NCI-H446 treated with DMSO at 0.1 percent for 48 hours (cell line): ENCODE measurements at places on chromosomes 12 and 14.

GRCh38 chr12:16796168-16796567 is 190.2 kb upstream of the LMO3 start:
- DNase-seq = no peak

GRCh38 chr14:101937926-101938767 is 26.2 kb upstream of the DYNC1H1 start:
- no peak for DNase-seq

GRCh38 chr14:24284501-24285035 is 13.2 kb upstream of the RABGGTA start:
- DNase-seq = peak; percentile 11

DNA sequence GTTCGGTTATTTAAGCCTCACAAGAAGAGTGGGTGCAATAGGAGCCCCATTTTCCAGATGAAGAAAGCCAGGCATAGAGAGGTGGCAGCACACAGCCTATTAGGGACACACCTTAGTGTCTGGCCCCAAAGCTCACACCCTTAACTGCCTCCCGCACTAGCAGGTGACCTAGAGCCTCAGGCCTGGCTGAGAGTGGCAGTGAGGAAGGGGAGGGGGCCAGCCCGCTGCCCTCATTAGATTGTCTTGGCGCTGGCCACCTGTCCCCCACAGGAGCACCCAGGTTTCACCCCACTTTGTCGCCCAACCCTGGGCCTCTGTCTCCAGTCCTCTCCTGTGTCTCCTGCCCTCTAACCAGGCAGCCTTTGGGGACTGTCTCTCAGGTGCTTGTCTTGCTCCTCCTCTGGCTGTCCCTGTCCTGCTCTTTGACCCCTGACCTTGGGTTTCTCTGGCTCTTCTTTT is 18.5 kb upstream of the PGF start:
- no peak for DNase-seq

- DNase-seq = no peak
Observed at GRCh38 chr14:31457665-31458659, 656 bp upstream of the DTD2 start.

DNA sequence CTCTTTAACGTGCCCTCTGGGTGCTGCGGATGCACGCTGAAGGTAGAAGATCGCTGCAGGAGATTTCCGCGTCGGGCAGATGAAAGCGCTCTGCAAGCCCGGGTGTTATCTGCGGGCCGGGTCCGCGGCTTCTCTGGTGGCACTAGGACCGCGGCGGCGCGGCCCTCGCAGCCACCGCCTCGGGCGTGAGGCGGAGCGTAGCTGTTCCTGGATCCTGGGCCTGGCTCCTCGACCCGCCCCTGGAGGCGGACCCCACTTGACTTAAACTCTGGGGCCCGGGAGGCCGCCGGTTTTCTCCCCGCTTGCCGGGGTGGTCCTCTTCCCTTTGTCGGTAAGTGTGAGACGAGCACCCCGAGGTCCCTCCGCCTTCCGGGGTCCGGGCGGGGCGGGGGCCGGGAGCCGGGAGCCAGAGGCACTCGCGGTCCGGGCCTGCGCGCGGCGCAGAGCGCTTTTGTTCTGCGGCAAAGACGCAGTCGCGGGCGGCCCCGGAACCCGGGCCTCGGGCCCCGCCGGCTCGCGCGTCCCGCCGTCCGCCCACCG is at the start of gene RESF1:
TSS of gene RESF1 (plus strand) at position 255 of the 540 bp plus-strand sequence. CDS start 21,541 bp downstream, outside the sequence.
- peak; percentile 77 for DNase-seq

GRCh38 chr12:4281173-4281654 is 7.7 kb downstream of the CCND2 start:
- no peak for DNase-seq

GRCh38 chr12:114238808-114239207 is 167.1 kb downstream of the TBX5 start:
- no peak for DNase-seq

DNA sequence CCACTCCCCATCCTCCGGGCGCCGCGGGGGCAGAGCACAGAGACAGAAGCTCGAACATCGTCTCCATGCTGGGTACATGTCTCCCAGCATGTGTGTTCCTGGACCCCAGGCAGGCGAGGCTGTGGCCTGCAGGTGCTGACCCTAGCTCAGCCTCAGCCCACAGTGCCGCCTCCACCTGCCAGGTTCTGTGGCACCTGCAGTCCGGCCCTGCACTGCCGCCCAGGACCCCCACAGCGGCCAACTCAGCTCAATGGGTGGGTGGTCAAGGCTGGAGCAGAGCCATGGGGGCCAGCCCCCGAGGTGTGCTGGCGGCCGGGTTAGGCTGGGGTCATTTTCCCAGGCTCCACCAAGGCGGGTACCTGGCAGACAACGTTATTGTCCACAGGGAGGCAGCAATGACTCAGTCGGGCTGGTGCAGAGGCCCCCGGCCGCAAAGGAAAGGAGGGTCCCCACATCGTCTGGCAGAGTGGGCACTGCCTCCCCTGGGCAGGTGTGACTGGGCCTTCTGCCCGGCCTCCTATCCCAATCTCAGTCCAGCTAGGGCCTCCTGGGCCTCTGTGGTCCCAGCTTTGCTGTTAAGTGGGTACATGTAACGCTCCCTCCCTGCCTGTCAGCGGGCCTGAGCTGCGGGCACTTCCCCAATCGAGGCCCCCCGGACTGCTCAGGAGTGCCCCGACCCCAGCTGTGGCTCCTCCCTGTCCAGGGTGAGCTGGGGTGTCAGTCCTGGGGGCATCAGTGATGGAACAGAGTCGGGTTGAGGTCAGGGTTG is 20.2 kb upstream of the NUDT14 start:
- DNase-seq = no peak

GRCh38 chr14:59252772-59253500 is 64.5 kb downstream of the DAAM1 start:
- DNase-seq = no peak

GRCh38 chr12:76586764-76587395 is 27.3 kb upstream of the OSBPL8 start:
- DNase-seq = peak; percentile 33

- DNase-seq = peak; percentile 66
Observed at GRCh38 chr12:116277467-116278278, at the start of gene MED13L. MED13L (minus strand) TSS chr12:116277693; CDS start chr12:116277131, 562 bp downstream.

- DNase-seq = peak; percentile 7
Observed at GRCh38 chr14:63632932-63633514, 8.6 kb downstream of the WDR89 start.

GRCh38 chr14:52111583-52111982 is 42.7 kb upstream of the NID2 start:
- no peak for DNase-seq

- no peak for DNase-seq
Observed at GRCh38 chr12:114916541-114916940, 232.6 kb upstream of the TBX3 start.

DNA sequence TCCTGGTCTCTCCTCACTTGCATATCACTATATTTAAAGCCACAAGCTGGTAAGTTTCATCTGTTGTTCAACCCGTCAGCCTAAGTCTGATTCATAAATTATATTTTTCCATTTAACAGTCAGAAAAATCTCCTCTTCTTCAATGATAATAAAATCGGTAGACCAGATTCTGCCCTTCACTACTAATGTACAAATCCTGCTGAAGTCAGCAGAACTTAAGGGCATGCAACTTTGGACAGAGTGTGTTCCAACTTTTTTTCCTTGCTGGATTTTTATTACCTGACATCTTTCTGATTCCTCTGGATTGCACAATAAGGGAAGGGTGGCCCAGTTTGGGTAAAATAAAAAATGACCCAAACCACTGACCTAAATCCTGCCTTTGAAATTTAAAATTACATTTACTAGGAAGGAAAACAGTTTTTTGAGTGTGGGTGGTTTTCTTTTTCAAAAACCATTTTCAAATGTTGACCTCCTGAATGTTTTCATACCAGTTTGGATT is 125.4 kb upstream of the DIO2 start:
- no peak for DNase-seq

- DNase-seq = no peak
Observed at GRCh38 chr12:121579190-121579791, 1.5 kb downstream of the KDM2B start.

- no peak for DNase-seq
Observed at GRCh38 chr12:108799401-108800243, 57.8 kb downstream of the SSH1 start.

- DNase-seq = no peak
Observed at GRCh38 chr12:53484686-53485575, 14.3 kb downstream of the MAP3K12 start.

DNA sequence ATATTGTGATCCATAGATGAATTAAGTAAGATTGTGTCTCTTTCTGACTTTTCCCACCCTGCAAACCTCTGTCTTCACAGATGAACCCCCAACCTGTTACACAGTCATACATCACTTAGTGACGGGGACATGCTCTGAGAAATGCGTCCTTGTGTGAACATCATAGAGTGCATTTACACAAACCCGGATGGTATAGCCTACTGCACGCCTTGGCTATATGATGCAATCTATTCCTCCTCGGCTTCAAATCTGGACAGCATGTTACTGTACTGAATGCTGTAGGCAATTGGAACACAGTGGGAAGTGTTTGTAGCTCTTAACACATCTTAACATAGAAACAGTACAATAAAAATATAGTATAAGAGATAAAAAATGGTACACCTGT is 7.4 kb upstream of the TESPA1 start:
- DNase-seq = no peak

DNA sequence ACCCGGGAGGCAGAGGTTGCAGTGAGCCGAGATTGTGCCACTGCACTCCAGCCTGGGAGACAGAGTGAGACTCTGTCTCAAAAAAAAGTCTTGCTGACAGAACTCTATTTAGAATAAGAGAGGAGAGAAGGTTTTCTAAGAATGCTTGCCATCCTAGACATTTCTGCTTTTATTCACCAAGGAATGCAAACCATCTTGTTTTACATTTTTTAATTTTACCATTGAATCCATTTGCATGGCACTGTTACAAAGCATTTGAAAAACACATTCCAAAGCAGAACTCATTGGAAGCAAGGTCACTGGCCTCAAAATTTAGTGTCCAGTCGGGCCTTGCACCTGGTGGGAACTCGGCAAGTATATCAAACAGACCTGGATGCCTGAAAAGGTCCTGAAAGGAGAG is 44.2 kb upstream of the RASSF3 start:
- DNase-seq = no peak

- no peak for DNase-seq
Observed at GRCh38 chr12:108884116-108885012, 4.5 kb downstream of the DAO start.

DNA sequence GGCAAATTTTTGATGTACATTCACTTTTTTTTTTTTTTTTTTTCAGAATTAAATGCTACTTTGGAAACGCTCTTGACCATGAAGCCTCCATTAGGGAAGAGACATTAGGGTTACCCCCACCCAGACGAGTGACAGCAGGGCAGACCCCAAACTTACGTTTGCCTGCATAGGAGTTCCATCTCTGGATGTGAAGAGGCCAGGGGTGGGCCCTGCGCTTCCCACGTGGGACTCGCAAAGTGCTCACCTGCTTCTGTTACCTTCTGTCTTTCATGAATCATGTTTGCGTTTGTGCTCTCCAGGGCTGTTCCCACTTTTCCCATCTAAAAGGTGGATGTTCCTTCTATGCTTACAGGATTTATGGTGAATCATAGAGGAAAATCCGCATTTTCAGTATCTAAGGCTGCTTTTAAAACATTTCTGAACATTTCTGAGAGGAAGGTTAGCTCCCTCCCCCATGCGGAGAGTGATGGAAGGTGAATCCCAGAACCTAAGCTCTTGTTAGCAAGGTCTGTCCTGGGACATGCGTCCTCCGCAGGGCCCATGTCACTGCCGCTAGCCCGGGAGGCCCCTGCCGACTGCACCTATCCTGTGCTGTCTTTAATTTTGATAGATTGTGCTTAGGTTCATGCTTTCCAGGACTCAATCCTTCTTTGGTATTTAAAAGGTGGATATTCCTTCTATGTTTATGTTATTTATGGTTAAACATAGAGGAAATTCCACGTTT is 135.7 kb upstream of the RTL1 start:
- no peak for DNase-seq

DNA sequence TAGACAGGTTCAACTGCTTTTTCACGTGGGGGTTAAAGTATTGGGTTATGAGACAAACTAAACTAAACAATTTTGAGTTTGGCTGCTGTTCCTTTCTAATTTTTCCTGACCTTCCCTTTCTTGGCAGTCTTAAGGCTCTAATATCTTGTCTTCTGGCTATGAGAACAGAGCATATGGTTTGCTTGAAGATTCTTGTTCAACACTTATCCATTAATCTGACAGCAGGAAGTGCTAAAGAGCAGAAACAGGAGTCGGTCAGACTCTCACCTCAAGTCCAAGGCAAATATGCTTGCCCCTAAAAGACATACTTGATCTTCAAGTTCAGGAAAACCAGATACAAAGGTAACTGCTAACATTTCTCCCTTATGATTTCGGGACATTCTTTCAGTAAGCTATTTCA is 52.6 kb upstream of the KCNJ8 start:
- peak; percentile 8 for DNase-seq

DNA sequence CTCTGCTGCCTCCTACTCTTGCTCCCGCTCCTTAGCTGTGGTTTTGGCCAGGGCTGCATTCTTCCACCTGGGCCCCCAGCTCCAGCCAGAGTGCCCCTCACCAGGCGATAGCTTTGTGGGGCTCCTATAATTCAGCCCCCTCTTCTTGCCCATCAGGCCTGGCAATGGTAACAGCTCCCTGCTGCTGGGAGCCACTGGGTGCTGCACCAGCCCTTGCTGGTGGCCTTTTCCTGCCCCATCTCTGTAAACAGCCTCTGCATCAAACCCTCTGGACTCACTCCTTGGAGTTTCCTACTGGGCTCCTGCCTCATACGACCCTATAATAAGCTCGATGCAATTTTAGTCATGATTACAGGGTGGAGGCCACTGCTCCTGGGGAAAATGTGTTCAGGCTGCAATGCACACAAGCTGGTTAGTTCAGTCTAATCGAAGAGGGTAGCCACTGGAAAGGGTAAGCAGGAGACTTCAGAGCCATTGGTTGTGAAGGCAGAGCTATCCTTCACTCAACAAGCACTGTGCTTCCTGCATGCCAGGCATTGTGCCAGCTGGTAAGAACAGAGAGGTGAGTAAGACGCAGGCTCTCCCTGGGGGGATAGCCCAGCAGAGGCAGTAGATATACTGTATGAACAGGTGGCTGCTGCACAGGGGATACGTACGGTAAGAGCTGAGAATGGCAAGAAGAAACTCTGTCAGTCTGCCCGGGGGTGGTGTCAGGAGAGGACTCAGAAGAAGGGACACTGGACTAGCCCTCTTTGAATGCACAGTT is 24.7 kb downstream of the CLMN start:
- no peak for DNase-seq

DNA sequence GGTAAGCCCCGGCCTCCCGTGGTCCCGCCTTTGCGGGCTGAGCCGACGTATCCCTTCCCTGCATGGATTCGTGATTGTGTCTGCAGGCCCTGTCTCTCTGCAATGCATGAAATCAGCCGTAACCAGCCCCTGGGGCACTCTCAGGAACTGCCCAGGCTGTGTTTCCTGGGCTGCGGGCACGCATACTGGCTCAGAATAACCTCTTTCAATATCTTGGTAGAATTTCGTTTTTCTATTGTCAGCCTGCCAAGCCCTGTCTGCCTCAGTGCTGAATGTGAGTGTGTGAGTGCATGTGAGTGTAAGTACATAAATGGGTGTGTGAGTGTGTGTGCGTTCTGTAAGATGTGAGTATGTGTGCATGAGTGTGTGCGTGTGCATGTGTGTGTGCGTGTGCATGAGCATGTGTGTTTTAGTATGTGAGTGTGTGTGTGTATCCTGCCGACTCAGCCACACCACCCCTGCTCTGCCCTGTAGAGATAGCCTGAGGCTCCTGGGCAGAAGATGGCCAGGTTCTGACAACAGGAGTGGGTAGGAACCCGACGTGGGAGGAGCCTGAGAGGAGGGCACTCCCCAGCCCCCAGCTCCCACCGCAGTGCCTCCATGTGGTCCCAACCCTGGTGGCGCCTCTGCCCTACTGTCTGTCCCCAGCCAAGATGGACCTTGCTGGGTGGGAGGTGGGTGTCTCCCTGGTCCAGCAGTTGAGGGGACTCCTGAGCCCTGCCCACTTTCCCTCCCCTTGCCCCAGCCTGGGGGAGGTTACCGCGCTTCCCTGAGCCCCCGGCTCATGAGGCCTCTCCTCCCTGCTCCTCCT is 268.8 kb downstream of the ADGRD1 start:
- DNase-seq = no peak
